Activated T-cell treated with anti-CD3 and anti-CD28 coated beads, Interleukin-2, amount 50 U/mL, for 1 hour (primary cell): ENCODE measurements at places on chromosomes 3 and 15.

DNA sequence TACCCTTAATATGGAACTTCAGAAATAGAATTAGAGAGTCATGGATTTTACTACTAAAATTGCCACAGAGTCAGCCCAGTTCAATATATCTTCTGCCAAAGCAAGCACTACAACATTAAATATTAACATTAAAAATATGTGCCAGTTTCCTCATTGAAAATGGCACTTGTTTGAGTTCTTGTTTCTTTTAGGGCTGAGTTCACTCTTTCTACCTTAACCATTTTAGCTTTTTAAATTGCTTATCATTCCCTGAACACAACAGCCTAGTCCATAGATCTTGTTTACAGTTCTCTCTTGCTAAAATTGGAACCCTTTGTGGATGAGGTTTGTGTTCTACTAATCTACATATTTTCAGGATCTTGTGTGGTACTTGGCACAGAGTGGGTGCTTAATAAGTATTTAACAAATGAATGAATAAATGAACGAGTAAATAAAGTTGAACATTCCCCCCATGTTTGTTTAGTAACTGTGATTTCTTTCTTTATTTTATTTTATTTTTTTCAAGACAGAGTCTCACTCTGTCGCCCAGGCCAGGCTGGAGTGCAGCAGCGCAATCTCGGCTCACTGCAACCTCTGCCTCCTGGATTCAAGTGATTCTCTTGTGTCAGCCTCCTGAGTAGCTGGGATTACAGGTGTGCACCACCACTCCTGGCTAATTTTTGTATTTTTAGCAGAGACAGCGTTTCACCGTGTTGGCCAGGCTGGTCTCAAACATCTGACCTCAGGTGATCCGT, 46.0 kb upstream of the SLC7A14 start:
- DNase-seq: no peak

DNA sequence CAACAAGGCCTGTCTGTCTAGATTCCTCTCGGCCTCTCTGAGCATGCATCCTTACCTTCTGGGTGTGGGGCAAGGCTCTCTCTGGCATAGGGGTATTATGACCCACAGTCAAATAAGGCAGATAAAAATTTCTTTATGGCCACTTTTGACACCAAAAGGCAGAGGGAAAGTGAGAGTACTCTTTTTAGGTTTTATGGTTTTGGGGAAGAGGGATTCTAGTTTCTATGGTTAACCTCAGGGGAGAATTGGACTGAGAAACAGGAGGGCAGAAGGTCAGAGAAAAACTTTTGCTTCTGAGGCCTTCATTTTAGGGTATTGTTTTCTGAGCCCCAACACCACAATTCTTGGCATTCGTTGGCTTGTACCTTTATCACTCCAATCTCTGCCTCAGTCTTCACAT, 70.0 kb upstream of the CCDC54 start:
- DNase-seq: no peak

DNA sequence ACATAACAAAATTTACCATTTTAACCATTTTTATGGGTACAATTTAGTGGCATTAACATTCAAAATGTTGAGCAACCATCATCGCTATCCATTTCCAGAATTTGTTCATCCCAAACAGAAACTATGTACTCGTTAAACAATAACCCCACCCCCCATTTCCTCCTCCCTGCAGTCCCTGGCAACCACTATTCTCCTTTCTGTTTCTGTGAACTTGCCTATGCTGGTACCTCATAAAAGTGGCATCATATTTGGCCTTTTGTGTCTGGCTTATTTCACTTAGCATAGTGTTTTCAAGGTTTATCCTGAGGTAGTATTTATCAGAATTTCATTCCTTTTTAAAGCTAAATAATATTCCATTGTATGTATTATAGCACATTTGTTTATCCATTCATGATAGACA, 32.4 kb downstream of the C3orf80 start:
- no peak for DNase-seq

- DNase-seq: no peak
Measured at GRCh38 chr15:84979651-84980050, 2.0 kb upstream of the PDE8A start.

GRCh38 chr3:71317749-71318457, 265.6 kb downstream of the FOXP1 start:
- no peak for DNase-seq

- DNase-seq: no peak
Measured at GRCh38 chr15:82292271-82292670, 29.7 kb downstream of the SAXO2 start.

- DNase-seq: no peak
Measured at GRCh38 chr15:42194513-42194912, 13.6 kb downstream of the VPS39 start.

DNA sequence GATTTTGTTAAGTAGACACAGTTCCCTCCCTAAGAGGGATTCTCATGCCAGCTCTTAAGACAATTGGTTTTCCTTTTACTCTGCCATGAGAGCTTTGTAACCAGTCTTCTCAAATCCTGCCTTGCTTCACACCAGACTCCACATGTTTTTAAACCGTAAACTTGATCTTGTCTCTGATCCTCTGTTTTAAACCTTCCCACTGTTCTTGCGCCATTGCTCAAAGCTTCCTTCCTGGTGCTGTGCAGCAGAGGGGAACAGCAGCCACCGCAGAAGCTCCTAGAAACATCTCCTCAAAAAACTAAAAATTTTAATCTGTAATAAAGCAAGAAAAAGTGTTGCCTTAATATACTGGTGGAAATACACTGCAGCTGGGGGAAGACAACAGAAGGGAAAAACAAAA, 154.5 kb upstream of the SATB1 start:
- DNase-seq: no peak

GRCh38 chr3:103794656-103795055, 1359.8 kb downstream of the ZPLD1 start:
- no peak for DNase-seq

- DNase-seq: no peak
Measured at GRCh38 chr15:85367741-85368140, 12.7 kb upstream of the AKAP13 start.

GRCh38 chr3:148756311-148756710, 58.6 kb downstream of the AGTR1 start:
- DNase-seq: no peak

GRCh38 chr3:117133066-117133465, 423.5 kb downstream of the TUSC7 start:
- no peak for DNase-seq

- DNase-seq: no peak
Measured at GRCh38 chr3:158660711-158661110, 11.7 kb downstream of the LXN start.

- no peak for DNase-seq
Measured at GRCh38 chr3:44954304-44954703, 21.7 kb downstream of the ZDHHC3 start.

- DNase-seq: no peak
Measured at GRCh38 chr3:197124713-197125112, 95.1 kb upstream of the MELTF start.
